ENCODE measurements at places on chromosomes 7 and 10. TPM values are rescaled to one million over a fixed set of nuclear protein-coding genes. Genes with fewer than 3 reads are reported as not detected.

Gene PYROXD2
- total RNA-seq: 0.54 TPM

Gene PRPS1L1
- not detected for total RNA-seq

Gene UCMA
- not detected for total RNA-seq

Gene AOC1
- total RNA-seq: not detected

Gene LRIT1
- total RNA-seq: not detected

Gene COL1A2
- 961 TPM for total RNA-seq

Gene HACD1
- 37.5 TPM for total RNA-seq

Gene CLEC5A
- total RNA-seq: not detected

Gene PTPRN2
- 2.3 TPM for total RNA-seq

Gene LIMK1
- total RNA-seq: 55.1 TPM

Gene TMEM178B
- 1.6 TPM for total RNA-seq

Gene FAM237B
- not detected for total RNA-seq

Gene WDFY4
- total RNA-seq: not detected

Gene CDNF
- not detected for total RNA-seq

Gene GALNT17
- not detected for total RNA-seq

Gene TBC1D12
- 10.7 TPM for total RNA-seq

Gene CPA4
- 723 TPM for total RNA-seq

Gene EPO
- not detected for total RNA-seq

Gene LRRD1
- total RNA-seq: not detected

Gene CYP51A1
- 137 TPM for total RNA-seq

Gene FZD1
- total RNA-seq: 6.1 TPM

Gene NRAP
- total RNA-seq: not detected

Gene CALML5
- total RNA-seq: not detected

Gene CPXM2
- not detected for total RNA-seq

Gene OR2A42
- not detected for total RNA-seq

Gene CALHM3
- 0.39 TPM for total RNA-seq

Gene CYP26C1
- not detected for total RNA-seq

Gene TMEM26
- total RNA-seq: 5.7 TPM

Gene MRLN
- not detected for total RNA-seq

Gene LRMDA
- 8.0 TPM for total RNA-seq

Gene CCT6A
- 273 TPM for total RNA-seq

Gene ACTL6B
- total RNA-seq: not detected

Gene METTL2B
- 31.3 TPM for total RNA-seq

Gene ELAPOR2
- total RNA-seq: 0.10 TPM

Gene TAS2R39
- not detected for total RNA-seq

Gene ABCB4
- total RNA-seq: 4.6 TPM

Gene SLC13A1
- total RNA-seq: not detected

Gene ASB10
- not detected for total RNA-seq

Gene DNTT
- total RNA-seq: not detected

Gene AS3MT
- 0.12 TPM for total RNA-seq

Gene ADAP1
- total RNA-seq: 0.84 TPM

Gene NUB1
- total RNA-seq: 72.3 TPM

Gene CUZD1
- total RNA-seq: 0.02 TPM

Gene CDH23
- total RNA-seq: not detected

Gene ZDHHC6
- total RNA-seq: 39.0 TPM

Gene TSPAN12
- total RNA-seq: 0.05 TPM

Gene PLPP4
- 69.2 TPM for total RNA-seq

Gene VIPR2
- not detected for total RNA-seq

Gene PIP4K2A
- 18.9 TPM for total RNA-seq

Gene HOXA11
- 1.1 TPM for total RNA-seq

Gene TRPV5
- total RNA-seq: not detected

Gene SUGCT
- 5.6 TPM for total RNA-seq

Data from M059J (cell line).